ENCODE measurements at places on chromosomes 1 and 21.

- no peak for DNase-seq
Observed at GRCh38 chr1:108049178-108049819, 84.3 kb upstream of the VAV3 start.

GRCh38 chr1:54623216-54624007 is at the start of gene FAM151A:
Gene FAM151A, minus strand, starts transcription at chr1:54623525. Its CDS starts 130 bp downstream, at chr1:54623395.
- no peak for DNase-seq

DNA sequence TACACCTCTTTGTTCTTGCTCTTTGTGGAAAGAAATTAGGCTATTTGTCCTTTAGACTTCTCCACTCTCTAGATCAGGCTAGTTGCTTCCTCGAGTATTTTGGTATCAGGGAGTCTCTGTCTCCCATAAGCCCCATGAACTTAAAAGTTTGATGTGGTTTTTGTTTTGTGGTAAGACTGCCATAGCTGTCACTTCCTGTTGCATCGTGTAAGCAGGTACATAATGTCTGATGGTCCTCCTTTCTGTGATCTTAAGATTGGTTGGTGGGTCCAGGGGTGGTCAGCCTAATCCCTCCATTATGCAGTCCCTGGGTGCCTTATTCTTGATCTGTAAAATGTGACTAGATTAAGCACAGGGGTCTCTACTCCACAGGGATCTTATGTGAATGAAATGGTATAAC is 23.1 kb downstream of the CD53 start:
- DNase-seq: no peak

DNA sequence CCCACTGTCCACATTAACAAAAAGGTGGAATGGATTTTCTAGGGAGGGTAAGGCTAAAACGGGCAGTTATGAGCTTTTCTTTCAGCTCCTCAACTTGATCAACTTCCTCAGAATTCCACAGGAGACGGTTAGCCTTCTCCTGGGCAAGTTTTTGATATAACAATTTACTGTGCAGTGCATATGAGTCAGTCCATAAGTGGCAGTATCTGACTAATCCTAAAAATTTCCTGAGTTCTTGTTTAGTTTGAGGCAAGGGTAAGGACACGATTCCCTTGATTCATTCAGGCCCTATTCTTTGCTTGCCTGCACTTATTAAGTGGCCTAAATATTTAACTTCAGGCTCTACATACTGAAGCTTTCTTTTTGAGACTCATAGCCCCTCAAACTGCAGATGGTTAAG is 6.2 kb upstream of the AADACL3 start:
- no peak for DNase-seq

DNA sequence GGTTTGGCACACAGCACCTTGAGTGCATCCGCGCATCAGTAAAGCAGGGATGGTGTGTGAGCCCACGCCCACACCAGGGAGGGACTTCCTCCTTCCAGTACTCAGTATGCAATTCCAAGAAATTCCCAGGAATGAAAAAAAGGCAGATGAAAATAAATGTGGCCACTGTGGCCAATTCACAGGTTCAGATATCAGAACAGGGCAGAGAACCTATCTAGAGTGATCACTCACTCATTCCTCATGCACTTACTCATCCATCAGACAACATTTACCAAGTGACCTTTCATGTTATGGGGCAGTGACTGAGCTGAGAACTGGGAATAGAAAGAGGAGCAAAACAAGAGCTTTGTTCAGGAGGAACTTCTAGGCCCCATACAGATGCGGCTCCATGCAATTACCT is 113.7 kb downstream of the ZSCAN20 start:
- DNase-seq: no peak

- no peak for DNase-seq
Observed at GRCh38 chr1:170267317-170267716, 121.6 kb downstream of the NTMT2 start.

DNA sequence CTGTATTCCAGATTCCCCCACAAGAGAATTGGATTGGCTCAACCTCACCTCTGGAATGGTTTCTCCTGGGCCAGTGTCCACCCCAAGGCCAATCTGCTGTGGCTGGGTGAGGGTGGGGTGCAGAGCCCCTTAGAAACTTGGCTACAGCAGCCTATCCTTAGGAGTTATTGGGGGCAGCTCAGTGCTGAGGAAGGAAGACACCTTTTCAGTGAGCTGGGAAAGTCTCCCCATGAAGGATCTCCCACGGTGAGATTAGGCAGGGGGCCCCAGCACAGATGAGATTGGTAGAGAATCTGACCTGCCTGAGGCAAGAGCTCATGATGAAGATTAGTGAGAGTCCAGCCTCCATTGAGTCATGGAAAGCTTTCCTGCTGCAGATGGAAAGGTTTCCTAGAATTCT is 78.4 kb downstream of the CCDC185 start:
- DNase-seq: no peak

GRCh38 chr1:1157914-1158710 is 15.6 kb upstream of the TTLL10 start:
- DNase-seq: no peak

DNA sequence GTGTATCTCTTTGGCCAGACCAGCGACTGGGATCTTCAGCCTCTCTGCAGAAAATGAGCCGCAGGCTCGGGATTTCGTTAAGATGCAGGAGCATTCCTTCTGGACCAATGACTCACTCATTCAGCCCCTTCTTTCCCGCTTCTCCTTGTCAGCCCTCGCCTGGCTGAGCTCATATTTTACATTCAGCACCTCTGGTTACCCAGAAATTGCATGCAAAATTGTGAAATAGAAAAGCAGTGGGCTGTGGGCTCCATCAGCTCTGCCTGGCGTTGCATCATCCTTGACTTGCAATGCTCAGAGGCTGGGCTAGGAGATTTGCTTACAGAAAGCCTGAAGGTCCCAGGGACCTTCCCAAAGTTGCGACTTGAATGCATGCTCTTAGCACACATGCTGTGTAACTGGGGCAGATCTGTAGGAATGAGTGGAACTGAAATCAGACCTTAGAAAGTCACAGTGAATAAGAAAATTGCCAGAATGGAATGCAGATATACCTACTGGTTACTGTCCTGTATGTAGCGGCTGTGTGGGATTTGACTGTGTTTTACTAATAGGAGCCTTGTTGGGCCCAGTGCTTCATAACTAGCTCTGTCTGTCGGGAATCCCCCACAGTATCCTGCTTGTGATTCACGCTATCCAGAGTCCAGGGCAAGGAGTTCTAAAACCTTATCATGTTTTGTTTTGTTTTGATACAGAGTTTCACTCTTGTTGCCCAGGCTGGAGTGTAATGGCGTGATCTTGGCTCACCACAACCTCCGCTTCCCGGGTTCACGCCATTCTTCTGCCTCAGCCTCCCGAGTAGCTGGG is 444.8 kb downstream of the KIF26B start:
- DNase-seq: no peak

DNA sequence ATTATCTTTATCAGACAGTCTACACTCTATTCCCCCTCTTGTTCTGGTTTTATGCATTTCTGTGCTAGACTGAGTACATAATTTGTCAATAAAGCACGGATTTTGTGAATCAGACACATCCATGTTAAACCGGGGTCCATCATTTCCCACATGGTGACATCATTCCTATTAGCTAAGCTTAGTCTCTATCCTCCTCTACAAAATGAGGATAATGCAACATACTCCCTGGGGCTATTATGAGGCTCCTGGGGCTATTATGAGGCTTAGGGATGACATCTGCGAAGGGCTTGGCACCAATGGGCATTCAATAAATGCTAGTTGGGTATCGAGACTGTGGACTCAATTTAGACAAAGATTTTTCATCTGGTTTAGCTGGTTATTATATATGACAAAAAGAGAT is 25.1 kb upstream of the APP start:
- DNase-seq: no peak

DNA sequence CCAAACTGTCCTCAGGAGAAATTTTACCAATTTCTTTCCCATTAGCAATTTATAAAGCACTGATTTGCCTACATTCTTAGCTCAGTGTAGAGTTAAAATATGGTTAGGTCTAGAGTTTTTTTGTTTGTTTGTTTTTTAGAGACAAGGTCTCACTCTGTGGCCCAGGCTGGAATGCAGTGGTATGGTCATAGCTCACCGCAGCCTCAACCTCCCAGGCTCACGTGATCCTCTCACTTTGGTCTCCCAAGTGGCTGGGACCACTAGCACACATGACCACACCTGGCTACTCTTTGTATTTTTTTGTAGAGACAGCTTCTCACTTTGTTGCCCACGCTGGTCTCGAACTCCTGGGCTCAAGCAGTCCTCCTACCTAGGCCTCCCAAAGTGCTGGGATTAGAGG is 10.6 kb upstream of the RALGPS2 start:
- DNase-seq: no peak

Data from T-helper 1 cell (primary cell).